Placental epithelial cell (primary cell): ENCODE measurements at places on chromosomes 2 and 18. TPM values are rescaled to one million over a fixed set of nuclear protein-coding genes. Genes with fewer than 3 reads are reported as not detected.

Gene SUMO1
- total RNA-seq = 68.7 and 108 TPM in 2 replicates

Gene ELOA2
- total RNA-seq = not detected in 2 replicates

Gene KCNF1
- not detected in 2 replicates for total RNA-seq

Gene MYO7B
- total RNA-seq = under 0.01 and 1.2 TPM in 2 replicates

Gene FAM210A
- total RNA-seq = 15.3 and 18.5 TPM in 2 replicates

Gene ITGAV
- 564 and 733 TPM in 2 replicates for total RNA-seq

Gene FBXO36
- 2.0 and 2.6 TPM in 2 replicates for total RNA-seq

Gene SERPINB7
- 0.79 and 15.1 TPM in 2 replicates for total RNA-seq

Gene NFATC1
- 3.1 and 3.9 TPM in 2 replicates for total RNA-seq

Gene PLGLB2
- 0.76 and 2.7 TPM in 2 replicates for total RNA-seq

Gene DSC3
- total RNA-seq = 344 and 521 TPM in 2 replicates

Gene DSG4
- not detected in 2 replicates for total RNA-seq

Gene CACNB4
- 0.22 and 2.7 TPM in 2 replicates for total RNA-seq

Gene YWHAQ
- total RNA-seq = 614 and 713 TPM in 2 replicates

Gene CREG2
- not detected in 2 replicates for total RNA-seq

Gene ZNF385B
- 1.2 and 2.6 TPM in 2 replicates for total RNA-seq

Gene SMIM21
- total RNA-seq = not detected in 2 replicates

Gene STPG4
- total RNA-seq = 1.2 and 2.9 TPM in 2 replicates

Gene NCKAP5
- total RNA-seq = under 0.01 and 0.79 TPM in 2 replicates

Gene CCDC74B
- 2.0 and 4.7 TPM in 2 replicates for total RNA-seq

Gene COL4A4
- 4.7 and 5.3 TPM in 2 replicates for total RNA-seq

Gene MC5R
- total RNA-seq = not detected in 2 replicates

Gene CABYR
- 3.5 and 7.4 TPM in 2 replicates for total RNA-seq

Gene SLC9A4
- 0.22 and 0.79 TPM in 2 replicates for total RNA-seq

Gene CROCC2
- not detected in 2 replicates for total RNA-seq

Gene TPO
- not detected in 2 replicates for total RNA-seq

Gene MPPE1
- 37.0 and 43.6 TPM in 2 replicates for total RNA-seq

Gene WDCP
- total RNA-seq = 5.1 and 9.1 TPM in 2 replicates

Gene ANKRD23
- 2.4 and 5.5 TPM in 2 replicates for total RNA-seq

Gene NYAP2
- total RNA-seq = not detected in 2 replicates

Gene FAM161A
- total RNA-seq = 1.1 and 2.7 TPM in 2 replicates

Gene MGAT4A
- 0.33 and 0.39 TPM in 2 replicates for total RNA-seq

Gene RNF152
- total RNA-seq = 0.39 and 2.6 TPM in 2 replicates

Gene TMEM178A
- 0.79 TPM in 1 of 2 replicates, not detected in the other for total RNA-seq

Gene RFX8
- total RNA-seq = 0.39 TPM in 1 of 2 replicates, not detected in the other

Gene PXDN
- total RNA-seq = 223 and 335 TPM in 2 replicates

Gene CDKL4
- total RNA-seq = 0.39 and 0.54 TPM in 2 replicates
